Uterus (tissue), 4 donors: ENCODE measurements at places on chromosomes 5 and 9. TPM values are rescaled to one million over a fixed set of nuclear protein-coding genes. Genes with fewer than 3 reads are reported as not detected.

Gene CHMP5
- 53.5 TPM for total RNA-seq

Gene TAF11L9
- not detected for total RNA-seq

Gene MYO10
- 29.0 TPM for total RNA-seq

DNA sequence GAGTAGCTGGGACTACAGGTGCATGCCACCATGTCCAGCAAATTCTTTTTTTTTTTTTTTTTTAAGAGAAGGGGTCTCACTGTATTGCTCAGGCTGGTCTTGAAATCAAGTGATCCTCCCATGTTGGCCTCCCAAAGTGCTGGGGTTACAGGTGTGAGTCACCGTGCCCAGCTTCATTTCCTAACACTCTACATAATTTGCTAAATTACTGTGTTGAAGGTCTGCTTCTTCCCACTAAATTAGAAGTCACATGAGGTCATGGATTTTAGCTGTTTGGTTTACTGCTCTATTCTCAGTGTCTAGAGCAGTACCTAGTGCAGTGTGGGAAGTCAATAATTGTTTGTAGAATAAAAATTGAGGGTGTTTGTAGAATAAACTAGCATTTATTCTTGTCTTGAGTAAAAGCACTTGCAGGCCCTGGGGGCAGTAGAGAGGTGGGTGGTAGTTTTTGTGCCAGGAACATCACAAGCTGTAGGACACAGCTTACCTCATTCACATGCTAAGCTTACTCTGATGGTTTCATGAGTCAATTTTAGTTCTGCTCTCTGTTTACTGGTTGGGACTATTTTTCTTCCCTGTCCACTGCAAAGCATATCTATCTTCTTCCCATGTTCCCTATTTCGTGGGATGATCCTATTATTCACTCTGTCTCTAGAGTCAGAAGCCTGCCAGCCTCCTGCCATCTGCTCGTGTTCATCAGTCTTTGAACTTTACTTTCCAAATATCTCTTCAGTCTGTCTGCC lies 7.0 kb downstream of the TEX48 start:
- no peak for DNase-seq

DNA sequence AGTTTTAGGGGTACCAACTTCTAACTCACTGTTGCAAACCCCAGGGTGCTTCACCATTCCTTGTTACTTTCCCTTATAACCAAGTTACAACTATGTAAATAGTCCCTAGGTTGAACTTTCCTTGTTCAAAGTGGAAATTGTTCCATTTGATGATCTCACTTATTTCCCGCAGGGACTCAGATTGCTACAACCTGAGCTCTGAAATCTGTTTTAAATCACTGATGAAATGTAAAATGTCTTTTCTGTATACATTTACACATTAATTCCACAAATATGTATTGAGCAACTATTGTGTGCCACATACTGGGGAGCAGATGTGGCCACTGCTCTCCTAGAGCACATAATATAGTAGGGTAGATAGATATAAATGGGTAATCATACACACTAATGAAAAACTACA lies 69.1 kb upstream of the TARS1 start:
- no peak for DNase-seq

- DNase-seq = no peak
Measured at GRCh38 chr5:66144834-66145390, 812 bp downstream of the SREK1 start.

- DNase-seq = no peak
Measured at GRCh38 chr5:125372694-125373631, 626.5 kb upstream of the ZNF608 start.

DNA sequence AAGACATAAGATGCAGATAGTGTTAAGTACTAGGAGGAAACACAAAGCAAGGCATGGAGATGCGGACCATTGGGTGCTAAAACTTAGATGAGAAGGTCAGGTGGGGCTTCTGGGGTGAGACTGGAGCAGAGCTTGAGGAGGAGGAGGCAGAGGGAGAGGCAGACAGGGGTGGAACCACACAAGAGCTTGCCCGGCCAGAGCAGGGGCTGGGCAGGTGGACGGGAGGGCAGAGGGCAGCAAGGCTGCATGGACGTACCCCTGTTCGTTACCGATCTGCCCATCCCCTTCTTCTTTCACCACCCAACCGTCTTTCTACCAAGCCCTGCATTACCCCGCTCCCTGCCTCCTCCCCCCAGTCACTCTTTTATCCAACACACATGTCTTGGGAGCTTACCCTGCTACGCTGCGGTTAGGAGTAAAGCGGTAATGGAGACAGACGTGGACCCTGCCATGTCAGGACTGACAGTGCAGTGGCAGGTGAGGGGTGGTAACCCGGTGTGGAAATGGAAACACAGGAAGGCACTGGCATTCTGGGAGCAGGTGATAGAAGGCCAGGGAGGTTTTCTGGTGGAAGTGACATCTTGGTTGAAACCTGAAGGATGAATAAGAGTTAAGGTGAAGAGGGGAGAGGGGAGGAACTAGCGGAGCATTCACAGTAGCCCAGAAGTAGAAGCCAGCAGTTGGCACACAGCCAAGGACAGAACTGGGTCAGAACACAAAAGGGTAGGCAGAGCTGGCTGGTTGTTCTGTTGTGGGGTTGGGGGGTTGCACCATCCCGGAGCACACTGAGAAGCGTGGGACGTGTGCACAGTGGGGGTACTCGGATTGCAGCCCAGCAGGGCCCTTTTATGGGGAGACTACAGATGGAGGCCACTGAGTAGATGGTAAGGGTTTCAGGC lies 167.2 kb downstream of the CACNA1B start:
- no peak for DNase-seq

DNA sequence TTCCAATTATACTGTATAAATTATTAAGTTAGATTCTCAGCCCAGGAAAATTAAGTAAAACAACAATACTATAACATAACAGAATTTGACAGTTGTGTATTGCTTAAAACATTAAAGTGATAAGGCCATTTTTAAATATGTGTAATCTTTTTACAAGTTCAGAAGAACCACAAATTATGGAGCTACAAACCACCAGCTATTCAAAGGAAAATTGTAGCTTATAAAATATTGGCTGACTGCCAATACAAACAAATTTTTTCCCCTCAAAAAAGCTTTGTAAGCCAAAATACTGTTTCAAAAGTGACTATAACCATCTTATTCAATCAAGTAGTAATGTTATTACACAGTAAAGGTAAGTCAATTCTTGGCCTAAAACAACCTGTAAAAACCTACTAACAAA lies 21.9 kb downstream of the STRBP start:
- no peak for DNase-seq
